ENCODE measurements at places on chromosomes 5 and 9.

- DNase-seq = no peak
Observed at GRCh38 chr5:39587675-39588074, 162.9 kb upstream of the DAB2 start.

DNA sequence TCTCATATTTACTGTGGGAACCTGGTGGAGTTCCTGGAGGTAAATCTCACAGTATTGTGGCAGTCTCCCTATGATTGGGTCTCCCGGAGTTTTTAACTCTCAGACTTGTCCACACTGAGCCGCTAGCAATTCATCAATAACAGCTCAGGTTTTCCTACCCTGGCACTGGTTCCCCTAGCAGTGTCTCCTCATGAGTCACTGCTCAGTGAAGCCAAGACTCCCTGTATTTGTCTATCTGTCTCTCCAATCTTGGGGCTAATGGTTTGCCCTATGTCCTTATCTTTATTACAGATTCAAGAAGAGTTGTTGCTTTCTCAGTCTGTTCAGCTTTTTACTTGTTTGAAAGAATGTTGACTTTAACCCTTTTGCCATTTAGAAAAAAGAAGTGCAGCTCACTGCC lies 176.7 kb upstream of the FGF10 start:
- DNase-seq = no peak

DNA sequence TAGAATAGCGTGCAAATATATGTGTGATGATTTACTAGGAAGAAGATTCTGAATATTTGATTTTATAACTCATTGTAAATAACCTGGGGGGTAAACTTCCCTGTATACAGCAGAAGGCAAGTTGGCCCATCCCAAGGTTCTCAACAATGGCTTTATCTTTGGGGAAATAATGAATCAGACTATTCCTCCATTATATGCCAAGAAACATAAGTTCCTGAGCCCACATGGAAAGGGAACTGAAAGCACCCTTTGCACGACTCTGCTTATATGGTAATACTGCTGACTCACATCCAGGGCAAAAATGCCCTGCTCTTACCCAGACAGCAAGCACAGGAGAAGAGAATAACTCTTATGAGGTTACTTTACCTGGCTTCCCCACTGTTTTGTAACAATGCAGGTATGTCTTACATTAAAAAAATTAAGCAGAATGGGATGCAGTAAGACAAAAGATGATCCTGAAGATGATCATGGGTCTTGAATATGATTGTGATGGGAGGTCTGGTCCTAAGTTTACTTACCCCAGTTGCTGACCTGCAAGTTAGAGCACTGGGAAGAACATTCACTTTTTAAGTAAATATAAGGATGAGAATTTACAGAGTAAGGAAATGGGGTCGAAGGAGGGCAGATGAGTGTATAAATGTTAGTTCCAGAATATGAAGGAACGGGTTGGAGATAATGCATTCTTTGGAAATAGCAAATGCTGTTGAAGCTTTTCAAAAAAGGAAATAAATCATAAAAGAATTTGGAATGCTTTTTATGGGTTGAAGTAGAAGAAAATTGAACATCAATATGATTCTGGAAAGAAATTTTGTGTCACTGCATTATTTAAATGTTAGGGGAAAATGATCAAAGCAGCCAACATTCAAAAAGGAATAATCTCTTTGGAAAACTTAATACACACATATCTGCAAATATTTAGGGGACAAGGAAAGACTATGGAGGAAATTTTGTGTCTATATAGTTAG lies 428.4 kb upstream of the MPDZ start:
- no peak for DNase-seq

GRCh38 chr9:128203024-128203706 lies at the start of gene DNM1:
Gene DNM1, plus strand, starts transcription at chr9:128203379. Its CDS starts 92 bp downstream, at chr9:128203471.
- peak; percentile 78 for DNase-seq

DNA sequence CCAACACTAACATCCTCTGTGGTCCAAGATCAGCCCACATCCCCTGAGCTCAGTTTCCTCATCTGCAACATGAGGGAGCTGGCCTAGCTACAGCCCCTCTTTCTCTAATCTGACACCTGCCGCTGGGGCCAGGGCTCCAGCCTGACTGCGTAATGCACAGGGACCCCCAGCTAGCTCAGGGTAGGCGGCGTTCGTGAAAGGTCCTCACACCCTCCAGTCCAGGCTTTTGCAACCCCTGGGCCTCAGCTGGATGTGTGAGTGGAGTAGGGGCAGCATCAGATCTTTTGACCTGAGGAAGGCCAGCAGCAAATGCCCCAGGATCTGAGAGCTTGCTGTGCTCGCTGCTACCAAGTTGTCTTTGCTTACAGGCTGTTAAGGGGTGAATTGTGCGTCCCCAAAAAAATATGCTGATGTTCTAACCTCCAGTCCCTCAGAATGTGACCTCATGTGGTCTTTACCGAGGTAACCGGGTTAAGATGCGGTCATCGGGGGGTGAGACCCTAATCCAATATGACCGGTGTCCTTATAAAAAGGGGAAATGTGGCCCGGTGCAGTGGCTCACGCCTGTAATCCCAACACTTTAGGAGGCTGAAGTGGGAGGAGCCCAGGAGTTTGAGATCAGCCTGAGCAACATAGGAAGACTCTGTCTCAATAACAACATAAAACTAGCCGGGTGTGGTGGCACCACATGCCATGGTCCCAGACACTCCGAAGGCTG lies 47.8 kb downstream of the PLPP7 start:
- DNase-seq = no peak

DNA sequence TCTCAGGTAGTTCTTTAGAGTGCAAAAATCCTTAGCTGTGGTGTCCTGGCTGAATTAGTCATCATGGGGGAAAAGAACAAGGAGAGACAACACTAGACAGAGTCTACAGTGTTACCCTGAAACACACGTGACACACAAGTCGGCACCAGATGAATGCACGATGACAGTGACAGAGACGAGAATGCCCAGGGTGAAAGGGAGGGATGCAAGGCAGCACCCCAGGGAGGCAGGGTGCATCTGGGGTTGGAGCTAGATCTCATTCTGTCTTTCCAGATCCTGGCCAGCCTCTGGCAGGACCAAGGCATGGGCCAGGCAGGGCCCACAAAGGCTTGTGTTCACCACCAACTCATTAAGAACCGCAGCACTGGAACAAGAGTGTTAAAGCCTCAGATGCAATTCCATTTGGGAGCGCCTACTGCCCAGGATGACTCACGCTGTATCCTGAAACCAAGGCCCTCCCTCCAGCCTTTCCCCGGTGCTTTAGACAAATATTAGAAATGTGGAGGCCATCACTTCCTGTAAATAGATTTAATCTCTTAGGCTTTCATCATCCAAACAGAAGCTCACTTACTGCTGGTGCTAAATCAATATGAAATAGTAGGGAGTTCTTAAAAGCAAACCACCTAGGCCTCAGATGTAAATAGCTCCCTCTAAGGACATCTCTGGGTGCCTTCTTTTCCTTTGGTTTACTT lies 56.1 kb downstream of the IRX2 start:
- DNase-seq = no peak

DNA sequence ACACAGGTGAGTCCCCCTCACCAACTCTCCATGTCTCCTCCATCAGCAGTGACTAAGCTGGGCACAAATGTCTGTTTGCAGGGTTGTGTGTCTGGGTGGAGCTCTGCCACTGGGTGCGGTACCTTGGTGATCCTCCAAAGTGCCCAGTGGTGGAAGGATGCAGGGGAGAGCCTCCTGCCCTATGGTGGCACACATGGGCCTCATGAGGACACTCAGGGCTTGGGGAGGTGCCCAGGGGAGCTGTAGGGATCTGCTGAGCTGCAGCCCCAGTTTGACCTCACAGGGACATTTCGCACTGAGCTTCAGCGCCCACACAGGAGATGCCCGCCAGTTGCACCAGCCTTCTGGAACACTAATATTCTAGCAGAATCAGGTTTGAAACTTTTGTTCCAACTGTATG lies 29.5 kb downstream of the S1PR3 start:
- DNase-seq = no peak

GRCh38 chr9:1869843-1870242 lies 145.3 kb upstream of the SMARCA2 start:
- DNase-seq = peak; percentile 13

Measured in T-helper 17 cell (primary cell).